Diencephalon (tissue), 1 donor: ENCODE measurements at places on chromosomes 6 and 20. TPM values are rescaled to one million over a fixed set of nuclear protein-coding genes. Genes with fewer than 3 reads are reported as not detected.

The HSF2 gene
- 75.4 TPM for total RNA-seq

The BTN1A1 gene
- not detected for total RNA-seq

The CALHM4 gene
- total RNA-seq: 0.46 TPM

The EYS gene
- total RNA-seq: 1.4 TPM

The ADGRF1 gene
- under 0.01 TPM for total RNA-seq

The ULBP2 gene
- 2.1 TPM for total RNA-seq

The TLDC2 gene
- 1.2 TPM for total RNA-seq

The C20orf204 gene
- 3.7 TPM for total RNA-seq

The DCDC2 gene
- total RNA-seq: 6.7 TPM

The STMND1 gene
- total RNA-seq: 0.92 TPM

The SYCP2 gene
- 4.2 TPM for total RNA-seq

The BANF2 gene
- total RNA-seq: not detected

The CDSN gene
- total RNA-seq: not detected

The LGSN gene
- under 0.01 TPM for total RNA-seq

The GINS1 gene
- 14.1 TPM for total RNA-seq

The TRIM15 gene
- total RNA-seq: not detected

The IL17F gene
- not detected for total RNA-seq

The PIGT gene
- total RNA-seq: 25.8 TPM

The PLAGL2 gene
- total RNA-seq: 1.8 TPM

The TP53TG5 gene
- not detected for total RNA-seq

The HLA-DMB gene
- total RNA-seq: 2.3 TPM

The ID4 gene
- 309 TPM for total RNA-seq

The DTNBP1 gene
- 29.3 TPM for total RNA-seq

The ULBP3 gene
- 14.1 TPM for total RNA-seq

The EMILIN3 gene
- 3.5 TPM for total RNA-seq

The RRAGD gene
- 61.1 TPM for total RNA-seq

The SLC52A3 gene
- 0.46 TPM for total RNA-seq

The CFAP206 gene
- 14.8 TPM for total RNA-seq

The MPIG6B gene
- not detected for total RNA-seq

The XRN2 gene
- 65.5 TPM for total RNA-seq

The SLC2A10 gene
- 8.8 TPM for total RNA-seq

The VGLL2 gene
- total RNA-seq: 0.46 TPM

The MYL9 gene
- 0.23 TPM for total RNA-seq

The PAX1 gene
- total RNA-seq: not detected

The SLC22A7 gene
- 0.23 TPM for total RNA-seq

The GTSF1L gene
- not detected for total RNA-seq

The GABRR1 gene
- total RNA-seq: 0.46 TPM

The FHL5 gene
- total RNA-seq: 0.92 TPM

The PRDM13 gene
- total RNA-seq: 0.46 TPM

The GGTLC1 gene
- not detected for total RNA-seq

The CEP85L gene
- total RNA-seq: 37.1 TPM

The PAK5 gene
- 33.0 TPM for total RNA-seq

The SMOC2 gene
- total RNA-seq: 9.2 TPM

The RFX6 gene
- total RNA-seq: not detected

The NRSN1 gene
- total RNA-seq: 31.4 TPM

The SNAP25 gene
- total RNA-seq: 162 TPM

The GHRH gene
- total RNA-seq: 2.3 TPM

The NMBR gene
- total RNA-seq: 9.7 TPM

The ECT2L gene
- total RNA-seq: 1.2 TPM

The MEP1A gene
- total RNA-seq: not detected
